ENCODE measurements at places on chromosomes 5 and 9. TPM values are rescaled to one million over a fixed set of nuclear protein-coding genes. Genes with fewer than 3 reads are reported as not detected.

DNA sequence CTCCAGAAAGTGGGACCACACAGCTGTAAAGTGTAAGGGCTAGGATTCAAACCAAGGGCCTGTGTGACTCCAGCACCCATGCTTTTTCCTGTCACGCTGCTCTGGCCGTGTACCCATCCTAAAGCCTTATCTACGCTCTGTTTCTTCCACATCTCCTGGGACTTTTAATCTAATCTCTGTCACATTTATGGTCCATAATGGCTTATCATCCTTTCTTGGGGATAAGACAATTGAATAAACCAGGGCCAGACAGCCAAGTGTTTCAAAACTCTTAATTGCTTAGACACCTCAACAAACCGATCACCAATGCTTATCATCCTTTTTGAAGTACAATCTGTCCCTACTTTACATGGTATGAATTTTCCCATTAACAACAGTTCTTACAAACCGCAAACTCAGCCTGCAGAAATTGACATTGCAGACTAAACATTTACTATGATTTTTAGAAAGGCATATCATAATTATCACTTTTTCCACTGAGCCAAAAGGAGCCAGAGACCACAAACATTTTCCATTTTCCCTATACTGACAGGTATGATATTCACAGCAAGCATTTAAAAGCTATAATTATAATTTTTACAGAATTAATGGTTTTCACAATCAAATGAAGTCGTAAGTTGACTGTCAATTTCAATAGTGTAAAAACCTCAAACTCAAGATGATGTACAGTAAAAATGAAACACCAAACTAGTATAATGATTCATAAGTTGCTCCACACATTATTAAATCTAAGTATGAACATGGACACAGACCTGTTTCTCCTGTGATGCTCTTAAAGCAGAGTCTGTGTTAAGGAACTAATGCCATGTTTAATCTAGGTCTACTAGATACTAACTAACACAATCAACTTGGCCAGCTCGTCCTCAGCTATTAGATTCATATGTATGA, 99.5 kb downstream of the FBXW11 start:
- no peak for DNase-seq
- H3K36me3 ChIP-seq = peaks cover 2% of the 10 kb centered on the region
- no peak overlapping the region for H3K27ac ChIP-seq
- peaks cover 2% of the 10 kb centered on the region for H3K4me1 ChIP-seq

Gene PITX1
- 16.2 TPM for total RNA-seq

Gene FOXI1
- total RNA-seq = not detected

DNA sequence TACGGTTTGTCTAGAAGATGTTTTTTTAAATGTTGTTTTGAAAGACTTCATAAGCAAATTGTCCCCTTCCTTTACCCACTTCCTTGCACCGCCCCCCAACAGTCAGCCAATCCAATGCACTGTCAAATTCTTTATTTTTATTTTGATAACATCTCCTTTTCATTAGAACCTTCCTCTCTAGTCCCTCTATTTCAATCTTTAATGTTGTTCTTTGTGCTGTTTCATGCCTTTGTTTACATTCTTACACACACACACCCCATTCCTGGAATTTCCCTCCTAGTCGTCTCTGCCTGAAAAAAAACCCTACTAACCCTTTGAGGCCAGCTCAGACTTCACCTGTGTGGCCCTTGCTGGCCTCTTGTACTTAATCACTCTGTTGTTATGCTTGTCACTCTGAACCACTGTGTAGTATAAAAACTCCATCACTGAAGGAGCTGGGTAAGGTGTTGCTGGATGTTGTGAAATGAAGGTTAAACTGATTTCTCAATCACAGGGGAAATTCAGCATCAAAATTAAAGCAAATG, 133.4 kb downstream of the UGCG start:
- DNase-seq = no peak
- no peaks in the 10 kb centered on the region for H3K27me3 ChIP-seq
- peak overlapping the region; percentile 96 for H3K27ac ChIP-seq
- peaks cover 59% of the 10 kb centered on the region for H3K4me1 ChIP-seq

All from progenitor cell of endocrine pancreas (in vitro differentiated cells).